ENCODE measurements at places on chromosomes 1 and 21.

- DNase-seq: no peak
- H3K4me3 ChIP-seq: no peak overlapping the region
- H3K36me3 ChIP-seq: no peaks in the 10 kb centered on the region
- H3K4me1 ChIP-seq: no peaks in the 10 kb centered on the region
- H3K27ac ChIP-seq: no peak overlapping the region
- no peaks in the 10 kb centered on the region for H3K27me3 ChIP-seq
These were observed 1422.5 kb downstream of the KCNT2 start for GRCh38 chr1:195185736-195186135.

- no peaks in the 10 kb centered on the region for H3K27me3 ChIP-seq
- no peak for DNase-seq
- H3K27ac ChIP-seq: no peak overlapping the region
- H3K36me3 ChIP-seq: peaks cover 41% of the 10 kb centered on the region
These were observed 71.7 kb downstream of the UBR4 start for GRCh38 chr1:19138331-19138730.

DNA sequence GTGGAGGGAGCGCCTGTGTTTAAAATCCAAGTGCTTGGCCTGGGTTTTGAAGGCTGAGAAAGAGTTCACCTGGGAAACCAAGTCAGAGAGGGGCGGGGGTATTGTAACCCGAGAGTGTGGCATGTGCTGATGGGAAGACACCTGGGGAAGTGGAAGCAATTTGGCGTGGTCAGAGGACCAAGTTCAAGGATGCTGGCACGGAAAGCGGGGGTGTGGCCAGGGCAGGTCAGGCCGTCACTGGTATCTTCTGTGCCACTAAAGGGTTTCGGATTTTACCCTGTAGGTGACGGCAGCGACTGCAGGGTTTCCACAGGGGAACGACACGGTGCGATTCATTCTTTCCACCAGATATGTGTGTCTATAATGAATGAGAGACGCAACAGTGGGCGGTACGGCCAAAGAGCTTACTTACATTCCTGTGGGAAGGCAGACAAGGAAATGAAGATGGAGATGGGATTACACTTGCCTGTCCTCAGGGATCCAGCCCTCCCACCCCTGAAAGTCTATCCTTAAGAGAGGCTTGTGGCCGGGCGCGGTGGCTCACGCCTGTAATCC is 31.3 kb downstream of the CA6 start:
- H3K4me3 ChIP-seq: no peak overlapping the region
- no peaks in the 10 kb centered on the region for H3K4me1 ChIP-seq
- H3K27me3 ChIP-seq: no peaks in the 10 kb centered on the region
- no peaks in the 10 kb centered on the region for H3K36me3 ChIP-seq
- DNase-seq: no peak

DNA sequence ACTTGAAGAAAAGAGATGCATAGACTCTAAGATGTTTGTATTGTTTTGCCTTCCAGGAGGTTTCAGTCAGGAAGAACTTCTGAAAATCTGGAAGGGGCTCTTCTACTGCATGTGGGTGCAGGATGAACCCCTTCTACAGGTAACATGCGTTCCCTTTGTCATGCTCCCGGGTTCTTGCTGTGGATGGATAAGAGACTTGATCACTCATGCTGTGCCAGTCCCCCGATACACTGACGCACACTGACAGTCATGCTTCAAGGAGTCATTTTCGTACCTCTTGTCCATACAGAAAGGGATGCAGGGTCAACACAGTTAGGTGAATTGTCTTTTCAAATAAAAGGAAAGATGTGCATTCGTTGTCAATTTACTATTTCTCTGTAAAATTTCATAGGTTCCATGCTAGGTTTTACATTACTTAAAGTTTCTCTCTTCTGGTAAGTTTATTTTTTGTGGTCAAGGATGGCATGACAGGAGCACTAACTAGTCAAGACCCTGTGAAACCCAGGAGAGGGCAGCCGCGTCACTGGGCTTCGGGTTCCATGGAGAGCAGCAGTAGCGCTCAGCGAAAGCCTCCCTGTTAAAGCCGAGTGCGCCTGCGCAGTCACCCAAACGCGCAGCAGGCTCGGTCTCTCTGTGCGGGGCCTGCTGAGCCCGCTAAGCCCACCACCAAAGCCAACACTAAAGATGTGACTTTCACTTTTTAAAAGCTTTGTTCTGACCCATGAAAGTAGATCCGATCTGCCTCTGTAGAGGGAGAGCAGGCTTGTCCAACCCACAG is 10.7 kb downstream of the RRP1B start:
- H3K36me3 ChIP-seq: peaks cover 18% of the 10 kb centered on the region
- no peak overlapping the region for H3K4me3 ChIP-seq
- H3K27ac ChIP-seq: no peak overlapping the region
- no peak for DNase-seq

DNA sequence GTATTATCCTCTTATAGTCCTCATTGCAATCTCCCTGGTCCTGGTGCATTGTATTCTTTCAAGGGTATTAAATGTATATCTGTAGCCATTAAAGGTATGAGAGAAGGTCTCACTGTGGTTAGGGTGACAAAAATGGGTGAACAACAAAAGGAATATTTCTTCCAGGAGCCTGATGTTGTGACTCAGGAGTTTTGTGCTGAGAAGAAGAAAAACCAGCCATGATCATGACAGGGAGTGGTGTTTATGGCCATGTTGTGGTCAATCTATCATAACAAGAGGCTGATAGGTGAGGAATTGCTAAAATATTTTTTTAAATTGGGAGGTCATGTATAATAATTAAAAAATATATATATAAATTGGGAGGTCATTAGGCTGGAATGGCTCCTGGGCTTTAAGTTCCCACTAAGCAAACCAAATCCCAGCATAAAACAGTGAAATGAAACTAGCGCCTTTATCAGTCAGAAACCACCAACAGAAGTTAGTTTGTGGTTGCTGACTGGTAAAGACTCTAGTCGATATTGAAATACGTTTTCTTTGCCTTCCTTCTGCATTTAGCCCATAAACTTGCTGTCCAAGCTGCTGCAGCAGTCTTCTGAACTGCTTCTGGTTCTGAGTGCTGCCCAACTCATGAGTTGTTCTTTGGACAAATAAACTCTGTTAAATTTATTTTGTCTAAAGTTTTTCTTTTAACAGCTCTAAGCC is 60.3 kb downstream of the TBX19 start:
- peaks cover 8% of the 10 kb centered on the region for H3K4me1 ChIP-seq
- no peak overlapping the region for H3K4me3 ChIP-seq
- no peaks in the 10 kb centered on the region for H3K36me3 ChIP-seq
- no peak overlapping the region for H3K27ac ChIP-seq
- no peaks in the 10 kb centered on the region for H3K27me3 ChIP-seq
- no peak for DNase-seq

GRCh38 chr1:65449214-65449823 is 28.9 kb downstream of the LEPR start:
- H3K4me3 ChIP-seq: no peak overlapping the region
- DNase-seq: no peak

DNA sequence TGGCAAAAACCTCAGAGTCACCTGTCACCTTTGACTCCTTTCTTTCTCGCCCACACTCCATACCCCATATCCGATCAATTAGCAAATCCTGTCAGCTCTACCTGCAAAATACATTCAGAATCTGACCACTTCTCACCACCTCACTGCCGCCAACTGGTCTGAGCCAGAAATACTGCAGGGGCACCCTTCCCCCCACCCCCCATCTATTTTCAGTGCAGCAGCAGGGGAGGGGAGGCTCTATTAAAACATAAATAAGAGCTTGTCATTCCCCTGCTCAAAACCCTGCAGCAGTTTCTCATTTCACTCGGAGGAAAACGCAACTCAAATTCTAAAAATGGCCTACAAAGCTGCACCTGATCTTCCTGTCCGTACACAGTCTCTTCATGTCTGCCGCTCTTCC is 3.9 kb downstream of the PKLR start:
- H3K27me3 ChIP-seq: no peaks in the 10 kb centered on the region
- H3K27ac ChIP-seq: no peak overlapping the region
- no peaks in the 10 kb centered on the region for H3K4me1 ChIP-seq
- no peak overlapping the region for H3K4me3 ChIP-seq
- no peaks in the 10 kb centered on the region for H3K36me3 ChIP-seq

- no peak for DNase-seq
- peaks cover 58% of the 10 kb centered on the region for H3K4me1 ChIP-seq
- no peaks in the 10 kb centered on the region for H3K36me3 ChIP-seq
These were observed 102.2 kb upstream of the JUN start for GRCh38 chr1:58885998-58886397.

DNA sequence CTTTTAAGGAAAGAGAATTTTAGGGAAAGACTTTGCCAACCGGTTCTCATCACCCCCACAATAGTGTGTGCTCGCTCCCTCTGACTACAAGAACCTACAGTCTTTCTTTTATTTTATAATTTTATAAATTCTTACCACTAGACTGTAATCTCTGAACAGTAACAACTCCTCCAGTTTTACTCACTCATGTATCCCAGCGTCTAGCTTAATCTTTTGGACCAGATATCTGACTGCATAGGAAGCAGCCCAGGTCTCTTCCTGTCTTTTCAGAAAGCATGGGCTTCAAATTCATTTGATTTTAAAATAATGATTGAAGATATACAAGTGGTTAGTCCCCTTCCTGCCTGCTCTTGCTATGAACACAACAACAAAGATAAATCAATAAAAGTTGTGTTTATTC is 19.0 kb upstream of the DUSP10 start:
- H3K27me3 ChIP-seq: no peaks in the 10 kb centered on the region
- DNase-seq: no peak
- no peaks in the 10 kb centered on the region for H3K36me3 ChIP-seq
- no peak overlapping the region for H3K27ac ChIP-seq

DNA sequence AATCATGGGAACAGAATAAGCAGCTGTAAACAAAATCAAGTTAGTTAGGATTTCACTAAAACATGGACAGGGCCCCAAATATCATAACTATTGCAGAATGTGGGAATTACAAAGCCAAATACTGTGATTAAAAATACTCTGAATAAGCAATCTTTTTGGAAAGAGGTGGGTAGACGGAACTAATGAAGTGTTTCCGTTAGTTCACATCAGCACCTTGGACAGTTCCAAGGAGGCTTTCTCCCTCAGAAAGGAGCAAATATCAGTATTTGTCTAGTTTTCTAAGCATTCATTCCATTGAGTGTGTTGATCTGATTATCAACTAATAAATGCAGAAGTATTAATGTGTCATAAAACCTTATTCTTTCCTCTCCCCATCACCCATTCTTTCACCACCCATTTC is 97.4 kb downstream of the FAM78B start:
- no peaks in the 10 kb centered on the region for H3K27me3 ChIP-seq
- H3K4me3 ChIP-seq: no peak overlapping the region
- H3K4me1 ChIP-seq: no peaks in the 10 kb centered on the region
- H3K27ac ChIP-seq: no peak overlapping the region
- no peak for DNase-seq

GRCh38 chr1:240591564-240591963 is 20.4 kb downstream of the GREM2 start:
- H3K4me1 ChIP-seq: no peaks in the 10 kb centered on the region
- DNase-seq: no peak
- no peaks in the 10 kb centered on the region for H3K27me3 ChIP-seq
- no peak overlapping the region for H3K27ac ChIP-seq
- no peak overlapping the region for H3K4me3 ChIP-seq

DNA sequence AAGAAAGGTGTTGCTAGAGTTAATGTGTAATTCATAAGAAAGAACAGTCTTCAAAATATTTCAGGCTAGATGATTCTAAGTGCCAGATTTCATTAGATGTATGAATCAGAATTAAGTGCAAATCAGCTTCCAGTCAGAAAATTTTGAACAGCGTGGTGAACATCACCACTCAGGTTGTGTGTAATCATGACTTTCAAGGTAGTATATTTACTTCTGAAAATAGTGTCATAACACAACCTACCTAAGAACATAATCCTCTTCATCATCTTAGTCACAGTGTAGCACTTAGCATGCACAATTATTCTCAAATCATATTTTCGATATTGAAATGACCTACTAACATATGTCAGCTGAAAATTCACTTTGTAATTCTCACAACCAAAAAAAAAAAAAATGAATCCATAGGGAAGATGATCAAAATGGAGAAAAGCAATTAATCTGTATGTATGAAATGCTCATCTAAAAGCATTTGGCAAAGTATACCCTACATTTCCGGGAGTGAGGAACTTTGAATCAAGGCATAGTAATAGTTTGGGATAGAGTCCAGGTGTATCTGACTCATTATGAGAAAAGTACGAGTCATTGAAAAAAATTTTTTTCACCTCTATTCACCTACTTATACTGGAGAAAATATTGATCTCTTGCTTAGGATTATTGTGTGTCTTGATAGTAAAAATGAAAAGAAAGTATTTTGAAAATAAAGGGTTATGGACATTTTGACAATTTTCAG is 221.8 kb upstream of the CHRM3 start:
- no peaks in the 10 kb centered on the region for H3K27me3 ChIP-seq
- no peak overlapping the region for H3K27ac ChIP-seq
- no peak for DNase-seq
- H3K36me3 ChIP-seq: no peaks in the 10 kb centered on the region

- H3K27ac ChIP-seq: no peak overlapping the region
- DNase-seq: no peak
- H3K4me1 ChIP-seq: peaks cover 13% of the 10 kb centered on the region
- no peaks in the 10 kb centered on the region for H3K27me3 ChIP-seq
These were observed 6.7 kb upstream of the ELOA start for GRCh38 chr1:23736437-23737134.

- H3K27me3 ChIP-seq: no peaks in the 10 kb centered on the region
- H3K27ac ChIP-seq: no peak overlapping the region
- H3K4me1 ChIP-seq: no peaks in the 10 kb centered on the region
- H3K4me3 ChIP-seq: no peak overlapping the region
These were observed 28.3 kb downstream of the LRRC3 start for GRCh38 chr21:44483288-44484237.

DNA sequence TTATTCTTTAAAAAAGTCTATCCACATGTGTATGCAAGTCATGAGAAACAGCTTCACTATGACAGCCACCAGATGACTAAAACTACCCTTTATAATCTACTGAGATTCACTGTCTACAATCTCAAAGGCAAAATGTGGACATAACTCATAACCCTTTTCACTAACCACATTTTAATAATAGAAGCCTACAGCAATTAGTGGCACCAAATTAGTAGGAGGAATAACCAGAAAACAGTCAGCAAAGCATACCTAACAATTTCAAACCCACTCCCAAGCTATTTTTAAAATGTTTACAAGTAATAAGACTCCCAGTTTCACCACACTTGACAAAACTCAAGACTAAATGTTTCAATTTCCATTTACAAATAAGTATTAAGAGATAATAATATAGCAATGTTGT is 442.9 kb downstream of the PTPRC start:
- no peaks in the 10 kb centered on the region for H3K36me3 ChIP-seq
- no peak overlapping the region for H3K4me3 ChIP-seq
- H3K27me3 ChIP-seq: no peaks in the 10 kb centered on the region
- DNase-seq: no peak
- H3K27ac ChIP-seq: no peak overlapping the region
